ENCODE measurements at places on chromosomes 12 and 14. TPM values are rescaled to one million over a fixed set of nuclear protein-coding genes. Genes with fewer than 3 reads are reported as not detected.

GRCh38 chr12:42492267-42492666, 97.3 kb downstream of the PRICKLE1 start:
- no peak for DNase-seq

DNA sequence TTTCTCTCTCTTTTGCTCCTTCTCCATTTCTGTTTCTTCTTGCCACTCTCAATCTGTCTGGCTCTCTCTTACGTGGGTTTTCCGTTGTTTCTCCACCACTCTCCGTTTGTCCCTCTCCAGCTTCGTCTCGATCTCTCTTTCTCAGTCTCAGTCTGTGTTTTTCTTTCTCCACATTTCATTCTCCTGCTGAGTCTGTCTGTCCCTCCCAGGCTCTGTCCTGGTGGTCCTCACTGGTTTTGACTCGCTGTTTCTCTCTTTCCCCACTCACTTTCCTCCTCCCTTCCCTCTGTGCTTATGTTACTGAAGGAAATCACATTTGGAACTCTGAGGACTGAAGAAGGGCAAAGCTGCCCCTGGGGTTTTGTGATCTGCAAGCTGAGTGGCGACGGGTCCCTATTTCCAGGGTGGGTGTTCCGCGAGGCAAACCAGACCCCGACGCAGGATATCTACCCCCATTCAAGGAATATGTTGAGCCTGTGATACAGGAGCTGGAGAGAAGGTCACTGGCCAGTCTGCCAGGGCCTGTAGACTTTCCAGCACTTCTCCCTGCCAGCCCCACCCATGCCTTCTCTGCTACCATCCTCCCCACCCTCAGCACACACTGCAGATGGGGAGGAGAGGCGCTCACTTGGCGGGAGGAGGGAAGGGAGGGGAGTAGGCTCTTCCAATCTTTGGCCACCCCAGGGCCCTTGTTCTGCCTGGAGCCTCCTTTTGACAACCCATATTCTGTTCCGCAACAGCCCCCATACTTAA, 102.7 kb upstream of the MAP1LC3B2 start:
- peak; percentile 59 for DNase-seq

DNA sequence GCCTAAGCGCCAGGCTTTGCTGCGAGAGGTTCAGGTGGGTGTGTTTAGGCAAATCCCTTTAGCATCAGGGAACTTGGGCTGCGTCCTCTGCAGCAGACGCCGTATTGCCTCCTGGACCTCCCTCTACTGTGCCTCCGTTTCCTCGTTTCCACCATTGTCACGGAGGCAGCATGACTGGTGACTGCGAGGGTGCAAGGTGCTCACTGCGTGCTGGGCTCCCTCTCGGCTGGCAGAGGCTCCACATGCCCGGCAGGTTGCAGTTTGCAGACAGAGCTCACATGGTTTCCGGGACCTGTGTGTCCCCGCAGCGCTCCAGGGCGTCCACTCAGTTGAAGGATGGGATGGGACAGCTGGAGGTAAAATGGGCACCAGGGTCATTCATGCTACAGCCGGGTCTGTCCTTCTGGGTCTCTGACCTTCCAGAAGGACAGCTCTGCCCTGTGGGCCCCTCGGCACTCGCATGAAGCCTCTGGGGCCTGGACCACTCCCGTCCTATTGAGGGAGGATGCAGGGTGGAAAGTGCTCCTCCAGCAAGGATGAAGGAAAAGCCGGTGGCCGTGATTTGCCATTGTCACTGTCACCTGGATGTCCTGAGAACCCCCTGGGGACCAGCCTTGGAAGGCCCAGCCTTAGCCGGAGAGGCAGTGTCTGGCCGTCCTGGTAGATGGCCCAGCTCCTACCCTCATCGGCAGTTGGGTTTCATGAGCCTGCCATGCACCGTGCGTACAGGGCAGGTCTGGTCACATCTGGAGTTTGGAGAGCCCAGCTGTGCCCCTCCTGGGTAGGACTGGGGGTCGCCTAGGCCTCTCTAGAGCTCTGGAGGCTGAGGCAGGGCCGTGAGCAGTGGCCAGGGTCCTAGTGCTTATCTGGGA, 146.5 kb downstream of the KIF26A start:
- peak; percentile 32 for DNase-seq

- DNase-seq, result no peak
Observed at GRCh38 chr12:72242946-72243345, 29.2 kb upstream of the TRHDE start.

DNA sequence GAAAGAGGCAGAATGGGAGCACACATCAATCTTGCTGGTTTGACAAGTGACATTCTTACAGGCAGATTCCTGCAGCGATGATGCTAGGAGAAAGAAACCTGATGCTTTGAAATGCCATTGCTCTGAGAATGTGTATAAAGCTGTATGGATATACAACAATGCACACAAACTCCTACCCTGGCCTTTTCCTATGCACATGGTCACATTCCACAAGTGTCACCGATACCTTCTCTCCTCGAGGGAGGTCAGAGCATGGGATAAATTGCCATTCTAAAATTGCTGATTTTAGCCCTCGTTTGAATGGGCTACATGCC, 11.9 kb downstream of the FGF6 start:
- no peak for DNase-seq

GRCh38 chr14:99177886-99178835, 93.8 kb downstream of the BCL11B start:
- no peak for DNase-seq

DNA sequence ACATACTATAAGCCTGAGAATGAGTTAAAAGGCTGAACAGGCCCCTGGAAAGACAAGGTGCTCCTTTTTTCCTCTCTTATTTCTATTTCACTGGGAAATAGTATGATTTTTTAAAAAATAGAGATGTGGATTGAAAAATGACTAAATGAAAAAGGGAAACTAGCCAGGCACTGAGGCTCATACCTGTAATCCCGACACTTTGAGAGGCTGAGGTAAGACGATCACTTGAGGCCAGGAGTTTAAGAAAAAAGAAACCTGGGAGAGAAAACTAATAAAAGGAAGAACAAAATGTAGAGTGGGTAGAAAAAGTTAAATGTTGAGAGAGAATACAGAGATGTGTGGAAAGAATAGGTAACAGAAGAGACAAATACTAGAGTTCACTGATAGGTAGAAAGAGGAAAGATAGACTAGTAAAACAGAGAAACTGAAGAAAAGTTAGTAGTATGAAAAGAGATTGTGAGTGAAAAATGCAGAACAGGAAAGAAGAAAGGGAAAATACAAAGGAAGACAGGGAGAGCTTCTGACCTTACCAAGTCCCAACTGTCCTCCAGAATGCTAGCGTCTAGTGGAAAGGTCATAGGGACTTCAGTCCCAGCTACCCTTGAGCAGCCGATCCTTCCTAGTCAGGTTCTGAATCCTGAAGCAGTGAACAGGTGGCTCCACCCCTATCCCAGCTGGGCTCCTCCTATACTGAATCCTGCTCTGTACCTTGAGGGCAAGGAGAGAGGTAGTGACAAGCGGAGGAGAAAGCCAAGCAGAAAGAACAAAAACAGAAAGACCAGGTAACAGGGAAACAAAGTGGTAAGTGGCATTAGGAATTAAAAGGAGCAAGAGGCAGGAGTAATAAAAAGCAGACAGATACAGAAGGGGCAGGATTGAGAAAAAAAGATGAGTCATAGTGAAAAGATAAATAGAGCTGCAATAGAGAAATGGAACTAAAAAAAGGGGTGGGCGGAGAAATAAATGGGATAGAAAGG, 7.3 kb downstream of the TMEM116 start:
- no peak for DNase-seq

- DNase-seq, result no peak
Observed at GRCh38 chr14:41285186-41285748, 321.4 kb upstream of the LRFN5 start.

DNA sequence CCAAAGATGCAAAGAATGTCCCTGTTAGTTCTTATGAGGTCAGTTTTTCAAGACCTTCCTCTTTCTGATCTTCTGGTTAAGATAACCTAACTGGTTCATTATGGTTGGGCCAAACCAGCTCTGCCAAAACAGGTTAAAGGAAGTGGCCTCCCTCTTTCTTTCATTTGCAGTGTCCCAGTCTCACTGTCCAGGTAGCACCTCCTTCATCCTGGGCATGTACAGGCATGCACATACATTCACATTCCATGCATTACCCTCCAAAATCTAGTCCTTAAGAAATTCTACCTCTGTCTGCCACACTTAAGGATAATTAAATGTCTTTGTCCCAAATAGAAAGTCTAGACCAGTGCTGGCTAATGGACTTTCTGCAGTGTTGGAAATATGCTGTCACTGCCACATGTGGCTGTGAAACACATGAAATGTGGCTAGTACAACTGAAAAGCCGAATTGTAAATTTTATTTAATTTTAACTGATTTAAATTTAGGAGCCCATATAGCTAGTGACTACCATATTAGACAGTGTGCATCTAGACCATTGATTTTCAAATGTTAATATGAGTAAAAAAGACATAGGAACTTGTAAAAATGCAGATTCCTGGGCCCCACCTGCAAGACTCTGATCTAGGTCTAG, 169.3 kb downstream of the PCNX1 start:
- DNase-seq, result no peak

DNA sequence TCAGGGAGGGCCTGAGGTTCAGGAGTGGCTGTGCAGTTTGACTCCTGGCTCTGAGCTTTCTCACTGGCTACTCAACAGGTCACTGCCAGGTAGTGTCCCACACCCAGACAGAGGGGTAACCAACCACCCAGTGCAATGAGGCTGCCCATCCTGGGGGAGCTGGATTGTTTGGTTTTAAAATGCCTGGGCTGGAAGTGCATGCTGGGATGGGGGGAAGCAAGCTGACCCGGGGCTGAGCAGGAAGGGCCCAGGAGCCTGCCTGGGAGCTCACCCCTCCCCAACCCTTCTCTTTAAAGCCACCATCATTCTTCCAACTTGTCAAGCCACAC, 12.6 kb upstream of the ABHD12B start:
- no peak for DNase-seq

- no peak for DNase-seq
Observed at GRCh38 chr12:789852-790563, 37.6 kb downstream of the WNK1 start.

- no peak for DNase-seq
Observed at GRCh38 chr12:64723630-64724029, 35.6 kb downstream of the GNS start.

GRCh38 chr12:129276361-129277060, 423.2 kb downstream of the GLT1D1 start:
- DNase-seq, result no peak

DNA sequence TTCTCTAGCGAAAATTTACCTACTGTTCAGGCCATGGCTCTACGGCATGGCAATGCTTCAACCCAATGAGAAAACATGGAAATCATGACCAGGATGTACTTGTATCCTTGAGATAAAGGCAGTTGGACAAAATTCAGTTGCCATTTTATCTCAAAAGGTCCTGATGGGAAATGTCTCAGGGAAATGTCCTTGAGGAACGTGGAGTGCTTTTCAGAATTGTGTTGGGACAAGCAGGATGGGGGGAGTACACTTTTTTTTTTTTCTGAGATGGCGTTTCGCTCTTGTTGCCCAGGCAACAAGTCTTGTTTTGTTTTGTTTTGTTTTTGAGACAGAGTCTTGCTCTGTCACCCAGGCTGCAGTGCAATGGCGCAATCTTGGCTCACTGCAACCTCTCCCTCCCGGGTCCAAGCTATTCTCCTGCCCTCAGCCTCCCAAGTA, 86.8 kb upstream of the EIF5 start:
- no peak for DNase-seq

DNA sequence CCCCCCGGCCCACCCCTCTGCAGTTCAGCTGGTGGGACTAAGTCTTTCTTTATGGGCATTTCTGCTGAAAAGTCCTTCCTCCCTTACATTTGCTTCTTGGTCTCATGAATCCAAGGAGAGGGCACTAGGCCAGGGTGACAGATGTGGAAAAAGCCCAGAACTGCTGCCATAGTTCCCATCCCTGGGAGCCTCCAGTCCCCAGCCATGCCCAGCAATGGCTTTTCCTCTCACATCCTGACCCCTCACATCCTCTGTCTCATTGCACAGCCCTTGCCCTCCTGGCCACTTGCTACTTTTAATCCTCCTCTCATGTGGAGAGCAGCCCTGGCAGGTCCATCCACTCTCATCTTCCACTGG, 122.5 kb downstream of the ZFP36L1 start:
- DNase-seq, result no peak

The WNT1 gene
- polyA plus RNA-seq, result not detected

The CLEC9A gene
- not detected for polyA plus RNA-seq

The CATSPERB gene
- polyA plus RNA-seq, result 0.14 TPM

The CACNB3 gene
- 1.7 TPM for polyA plus RNA-seq

The TAS2R13 gene
- not detected for polyA plus RNA-seq

The SLC39A5 gene
- not detected for polyA plus RNA-seq

The ZFHX2 gene
- polyA plus RNA-seq, result 0.71 TPM

The SLC25A21 gene
- not detected for polyA plus RNA-seq

The MYF6 gene
- polyA plus RNA-seq, result 66.7 TPM

The FOXN4 gene
- 0.01 TPM for polyA plus RNA-seq

All from psoas muscle (tissue), 8 donors.